ENCODE measurements at places on chromosomes 2 and 18. TPM values are rescaled to one million over a fixed set of nuclear protein-coding genes. Genes with fewer than 3 reads are reported as not detected.

Gene SERPINB13
- not detected for polyA plus RNA-seq

Gene RNF125
- polyA plus RNA-seq, result 2.8 TPM

Gene SCYGR4
- not detected for polyA plus RNA-seq

Gene HNMT
- 4.5 TPM for polyA plus RNA-seq

Gene HAAO
- 2.4 TPM for polyA plus RNA-seq

Gene DSG1
- polyA plus RNA-seq, result not detected

Gene DHX57
- 7.5 TPM for polyA plus RNA-seq

Gene PFN4
- 2.1 TPM for polyA plus RNA-seq

Gene SCN3A
- 1.1 TPM for polyA plus RNA-seq

Gene SP140
- 0.69 TPM for polyA plus RNA-seq

Gene COA5
- 23.2 TPM for polyA plus RNA-seq

Gene KLHL41
- polyA plus RNA-seq, result 52.9 TPM

GRCh38 chr2:226874749-226875148, 38.9 kb downstream of the RHBDD1 start:
- no peak for DNase-seq

DNA sequence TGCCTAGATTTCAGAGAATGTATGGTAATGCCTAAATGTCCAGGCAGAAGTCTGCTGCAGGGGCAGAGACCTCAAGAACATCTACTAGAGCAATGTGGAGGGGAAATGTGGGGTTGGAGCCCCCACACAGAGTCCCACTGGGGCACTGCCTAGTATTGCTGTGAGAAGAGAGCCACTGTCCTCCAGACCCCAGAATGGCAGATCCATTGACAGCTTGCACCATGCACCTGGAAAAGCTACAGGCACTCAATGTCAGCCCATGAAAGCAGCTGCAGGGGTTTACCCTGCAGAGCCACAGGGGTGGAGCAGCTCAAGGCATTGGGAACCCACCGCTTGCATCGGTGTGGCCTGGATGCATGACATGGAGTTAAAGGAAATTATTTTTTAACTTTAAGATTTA, 314.1 kb downstream of the CYRIA start:
- DNase-seq, result no peak

- no peak for DNase-seq
These were observed 78.5 kb downstream of the FIGN start for GRCh38 chr2:163657281-163657656.

GRCh38 chr2:141242008-141242407, 888.8 kb downstream of the LRP1B start:
- DNase-seq, result no peak

DNA sequence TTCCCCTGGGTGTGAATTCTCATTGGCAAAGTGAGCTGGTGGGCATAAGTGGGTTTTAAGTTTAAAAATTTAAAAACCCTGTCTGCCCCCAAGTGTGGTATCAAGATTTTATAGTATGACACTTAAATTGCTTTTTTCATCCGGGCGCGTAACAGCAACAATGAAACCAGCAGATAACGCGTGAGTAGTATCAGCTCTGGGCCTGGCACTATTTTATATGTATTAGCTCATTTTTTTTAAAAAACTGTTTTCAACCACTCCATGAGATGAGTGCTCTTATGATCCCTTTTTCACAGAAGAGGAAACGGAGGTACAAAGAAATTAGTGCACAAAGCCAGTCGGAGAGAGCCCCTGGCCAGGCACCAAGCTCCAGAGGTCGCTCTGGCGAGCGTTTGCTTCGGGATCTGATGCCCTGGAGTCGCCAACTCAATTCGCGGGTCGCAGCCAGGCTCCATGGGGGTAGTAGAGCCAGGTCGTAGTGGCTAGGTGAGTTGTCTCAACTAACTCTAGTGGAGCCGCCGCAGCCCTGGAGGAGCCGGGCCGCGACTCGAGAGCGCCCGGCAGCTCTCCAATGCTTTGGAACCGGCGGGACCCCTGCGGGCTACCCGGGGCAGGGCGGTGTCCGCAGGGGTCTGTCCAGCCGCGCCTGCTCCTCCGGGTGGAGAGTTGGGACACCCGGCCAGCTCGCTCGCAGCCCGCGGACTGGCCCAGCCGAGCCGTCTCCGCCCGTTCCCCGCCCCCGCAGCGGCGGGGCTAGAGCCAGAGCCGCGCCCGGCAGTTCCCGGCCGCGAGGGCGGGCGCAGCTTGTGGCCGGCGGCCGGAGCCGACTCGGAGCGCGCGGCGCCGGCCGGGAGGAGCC, at the start of gene IL1R1:
Gene IL1R1 (plus strand): TSS at position 777 of the 859 bp plus-strand sequence. CDS start 14,979 bp downstream, outside the sequence.
- DNase-seq, result peak; percentile 89

GRCh38 chr2:100539221-100539620, 23.6 kb upstream of the PDCL3 start:
- DNase-seq, result no peak

DNA sequence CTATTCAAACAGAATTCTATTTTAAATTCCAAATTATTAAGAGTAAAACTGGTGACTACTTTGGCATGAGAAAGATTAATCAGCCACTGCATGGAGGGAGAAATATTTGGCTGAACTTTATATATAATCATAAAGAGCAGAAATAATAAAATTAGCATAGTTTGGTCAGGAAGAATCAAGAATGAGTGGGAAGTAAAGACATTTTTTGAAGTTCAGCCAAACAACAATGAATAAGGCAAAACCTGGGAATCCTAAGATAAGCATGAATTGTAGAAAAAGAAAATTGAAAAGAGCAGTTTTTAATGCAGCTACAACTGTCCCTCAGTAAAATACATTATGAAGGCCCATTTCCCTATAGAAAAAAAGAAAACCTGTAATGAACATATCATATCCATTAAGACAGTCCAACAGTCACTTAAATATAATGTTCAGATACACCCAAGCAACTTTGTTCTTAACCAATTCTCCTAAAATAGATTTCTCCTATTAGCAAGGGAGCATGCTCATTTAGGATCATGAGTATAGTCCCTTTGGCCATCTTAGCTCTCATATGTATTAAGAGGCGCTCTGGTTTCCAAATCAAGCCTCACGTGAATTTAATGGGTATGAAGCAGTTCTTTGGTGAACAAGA, 6.5 kb downstream of the TMEM17 start:
- DNase-seq, result no peak

GRCh38 chr2:136844546-136844945, 79.2 kb downstream of the THSD7B start:
- no peak for DNase-seq

GRCh38 chr2:69253611-69254301, 133.3 kb downstream of the GFPT1 start:
- DNase-seq, result no peak

- no peak for DNase-seq
These were observed 776.0 kb downstream of the DCC start for GRCh38 chr18:53115876-53116585.

DNA sequence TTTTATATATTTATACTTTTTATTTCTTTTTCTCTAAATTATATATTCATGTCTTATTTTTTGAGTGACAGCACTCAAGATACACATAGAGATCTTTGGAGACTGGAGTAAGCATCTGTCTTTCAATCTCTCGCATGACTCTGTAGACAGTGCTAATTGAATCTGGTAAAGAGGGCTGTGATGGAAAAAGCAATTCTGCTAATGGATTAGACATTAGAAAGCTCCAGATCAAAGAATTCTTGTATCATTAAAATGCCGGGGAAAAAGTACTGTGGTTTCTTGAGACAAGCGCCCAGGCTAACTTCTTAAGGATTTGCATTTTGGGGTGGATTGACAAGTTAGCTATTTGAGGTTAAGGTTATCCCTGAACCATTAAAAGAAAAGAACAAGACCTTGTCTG, 383.1 kb upstream of the TNP1 start:
- no peak for DNase-seq

- DNase-seq, result no peak
These were observed 1064.6 kb upstream of the CHAC2 start for GRCh38 chr2:52703004-52703403.

DNA sequence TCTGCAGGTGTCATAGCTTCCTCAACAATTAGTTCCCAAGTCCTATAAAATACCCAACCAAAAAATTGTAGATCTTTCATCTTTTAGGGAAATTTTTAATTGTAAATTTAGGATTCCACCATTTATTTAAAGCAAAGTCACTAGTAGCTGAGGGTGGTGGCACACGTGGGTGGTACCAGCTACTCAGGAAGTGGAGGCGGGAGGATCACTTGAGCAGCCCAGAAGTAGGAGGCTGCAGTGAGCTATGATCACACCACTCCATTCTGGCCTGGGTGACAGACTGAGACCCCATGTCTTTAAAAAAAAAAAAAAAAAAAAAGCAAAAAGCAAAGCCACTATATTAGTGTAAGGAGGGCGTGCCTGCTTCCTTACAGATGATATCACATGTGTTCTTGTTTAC, 60.3 kb upstream of the GREB1L start:
- no peak for DNase-seq

DNA sequence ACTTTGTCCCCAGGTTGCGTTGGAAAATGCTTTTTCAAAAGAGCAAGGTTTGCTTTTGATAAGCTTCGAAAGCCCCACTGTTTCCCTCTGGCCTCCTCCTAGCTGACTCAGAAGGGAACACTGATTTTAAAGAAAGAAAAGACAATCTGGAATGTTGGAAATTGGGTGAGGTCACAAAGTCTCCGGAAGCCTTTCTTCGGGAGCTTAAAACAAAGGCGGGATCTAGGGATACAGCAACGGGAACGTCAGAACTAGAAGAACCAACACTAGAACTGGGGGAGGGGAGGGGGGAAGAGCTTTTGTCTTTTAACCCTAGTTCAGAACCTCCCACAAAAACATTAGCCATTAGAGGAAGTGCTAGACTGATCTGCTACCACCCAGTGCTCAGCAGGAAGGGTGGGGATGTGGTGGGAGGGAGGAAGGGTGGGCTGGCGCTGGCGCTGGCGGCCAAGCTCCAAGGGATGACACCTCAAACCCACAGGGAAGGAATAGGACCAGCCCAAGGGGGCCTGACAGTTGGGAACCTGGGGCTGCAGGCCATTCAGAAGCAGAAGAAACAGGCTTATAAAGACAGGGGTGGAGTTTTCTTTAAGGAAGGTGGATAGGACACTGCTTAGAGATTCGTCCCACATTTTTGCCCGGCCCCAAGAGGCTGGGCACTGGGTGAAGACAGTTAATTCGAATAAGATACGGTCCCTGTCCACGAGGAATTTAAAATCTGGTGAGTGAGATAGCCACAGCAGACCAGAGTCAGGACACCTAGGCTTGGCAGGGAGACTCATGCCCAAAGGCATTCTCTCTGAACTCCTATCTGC, 1.7 kb downstream of the TMSB10 start:
- peak; percentile 77 for DNase-seq

DNA sequence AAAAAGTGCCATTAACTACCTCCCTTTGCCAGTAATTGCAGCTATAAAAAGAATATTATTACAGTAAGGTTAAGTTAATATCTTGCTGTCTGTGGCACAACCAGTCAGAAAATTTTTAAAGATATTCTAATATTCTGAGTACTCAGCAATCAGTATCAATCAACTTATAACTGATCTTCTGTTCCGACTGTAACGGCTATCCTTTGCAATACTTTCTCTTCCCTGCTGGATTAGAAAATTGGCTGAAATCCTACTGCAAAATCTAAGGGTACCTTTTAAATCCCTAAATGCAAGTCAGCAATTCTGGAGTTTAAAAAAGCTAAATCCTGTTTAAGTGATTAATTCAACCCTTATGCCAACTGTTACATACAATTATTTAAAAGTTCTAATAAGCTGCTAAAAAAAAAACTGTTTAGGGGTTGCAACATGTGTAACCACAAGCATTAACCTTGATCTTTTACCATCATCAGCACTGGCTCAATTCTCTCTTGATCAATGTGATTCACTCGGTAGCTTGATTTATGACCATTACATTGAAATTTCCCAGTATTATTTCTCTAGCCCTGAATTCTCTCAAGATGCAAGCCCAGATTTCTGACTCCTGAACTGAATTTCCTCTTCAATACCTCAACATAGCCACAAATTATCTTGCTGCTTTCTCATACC, 20.5 kb downstream of the GAREM1 start:
- DNase-seq, result no peak

DNA sequence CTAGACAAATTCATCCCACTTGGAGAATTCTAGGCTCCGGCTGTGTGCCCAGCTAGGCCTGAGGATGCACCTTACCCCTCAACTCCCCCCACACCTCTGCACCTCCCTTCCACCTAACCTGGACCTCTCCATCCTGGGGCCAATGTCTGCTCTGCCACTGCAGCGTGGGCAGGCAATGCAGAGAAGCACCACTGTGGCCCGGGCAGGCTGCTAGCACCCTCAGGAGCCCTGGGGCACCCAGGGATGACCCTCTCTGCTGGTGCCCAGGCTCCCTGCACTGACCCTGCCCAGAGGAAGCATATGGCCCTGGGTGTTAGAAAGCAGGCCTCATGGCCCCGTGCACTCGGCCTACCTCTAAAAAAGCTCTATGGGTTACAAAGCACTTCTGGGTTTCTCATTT, 49.6 kb downstream of the ADCY3 start:
- DNase-seq, result no peak

- DNase-seq, result no peak
These were observed 315.4 kb upstream of the THUMPD2 start for GRCh38 chr2:40094451-40094850.

DNA sequence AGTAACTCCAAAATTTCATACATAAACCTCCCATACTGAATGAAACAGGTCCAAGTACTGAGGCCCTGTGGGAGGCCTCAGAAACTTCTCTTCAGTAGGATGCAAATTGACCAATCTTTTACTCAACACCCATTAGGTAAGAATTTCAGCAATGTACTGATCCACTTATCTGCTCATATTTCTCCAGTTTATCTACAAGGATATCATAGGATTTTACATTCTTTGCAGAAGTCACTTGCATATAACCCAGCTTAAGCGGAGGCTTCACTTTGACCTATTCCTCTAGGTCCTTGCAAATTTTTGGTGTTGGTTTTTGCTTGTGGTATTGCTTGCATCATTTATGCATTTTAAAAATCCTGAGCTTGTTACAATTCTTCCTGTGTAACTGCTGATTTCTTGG, 28.8 kb upstream of the SLC3A1 start:
- no peak for DNase-seq

DNA sequence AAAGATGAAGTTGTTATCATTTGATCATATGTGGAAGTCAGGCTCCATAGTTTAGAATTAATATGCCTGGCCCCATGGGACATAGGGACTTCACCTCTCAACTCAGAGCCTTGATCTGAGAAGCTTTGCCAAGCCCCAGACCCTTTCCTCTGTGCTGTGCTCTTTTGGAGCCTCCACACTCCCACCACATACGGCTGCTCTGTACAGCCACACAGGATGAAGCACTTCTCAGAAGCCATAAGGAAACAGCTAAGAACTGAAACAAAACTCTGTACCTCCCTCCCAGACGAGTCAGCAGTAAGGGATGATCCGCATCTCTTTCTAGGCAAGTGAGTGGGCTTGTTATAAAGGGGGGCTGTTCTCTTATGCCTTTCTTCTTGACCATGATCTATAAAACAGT, 66.5 kb downstream of the CAB39 start:
- DNase-seq, result no peak

DNA sequence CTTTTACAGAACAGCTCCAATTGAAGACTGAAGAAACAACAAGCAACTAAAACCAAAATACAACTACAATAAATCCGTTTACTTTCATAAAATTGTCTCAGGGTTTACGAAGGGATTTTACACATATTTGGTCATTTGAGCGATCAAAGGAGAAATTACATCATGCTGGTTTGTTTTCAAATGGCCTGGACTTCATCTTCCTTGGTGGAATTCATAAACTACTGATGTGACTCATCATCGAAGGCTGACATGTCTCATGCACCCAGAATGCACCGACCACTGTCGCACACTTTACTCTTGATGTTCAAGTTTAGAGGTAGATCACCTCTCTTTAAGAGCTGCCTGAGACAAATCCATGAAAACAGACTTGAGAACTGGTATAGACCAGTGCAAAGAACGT, 25.6 kb upstream of the PMAIP1 start:
- no peak for DNase-seq

- DNase-seq, result no peak
These were observed 49.7 kb downstream of the RRM2 start for GRCh38 chr2:10172033-10172871.

- no peak for DNase-seq
These were observed 332.9 kb downstream of the CDH2 start for GRCh38 chr18:27843783-27844777.

Data from heart left ventricle (tissue), 16 donors.